SHP77 treated with DMSO at 0.1 percent for 48 hours (cell line): ENCODE measurements at places on chromosomes 5 and 9.

DNA sequence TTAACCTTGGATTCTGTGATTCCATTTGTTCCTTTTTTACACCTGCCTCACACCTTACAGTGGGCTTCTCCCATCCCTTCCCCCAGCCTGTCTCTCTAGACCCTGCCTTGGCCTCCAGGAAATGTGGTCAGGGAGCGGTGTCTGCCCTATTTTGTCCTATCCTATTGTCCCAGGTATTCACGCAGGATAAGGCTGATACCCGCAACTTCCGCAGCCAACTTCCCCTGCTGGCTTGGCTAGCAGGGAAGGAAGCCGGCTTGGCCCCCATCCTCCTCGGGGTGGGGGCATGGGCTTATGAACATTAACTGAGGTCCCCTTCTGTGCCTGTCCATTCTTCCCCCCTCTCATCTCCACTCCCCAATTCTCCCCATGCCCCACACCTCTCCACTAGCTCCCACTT, 3.5 kb downstream of the CSF1R start:
- DNase-seq: no peak

DNA sequence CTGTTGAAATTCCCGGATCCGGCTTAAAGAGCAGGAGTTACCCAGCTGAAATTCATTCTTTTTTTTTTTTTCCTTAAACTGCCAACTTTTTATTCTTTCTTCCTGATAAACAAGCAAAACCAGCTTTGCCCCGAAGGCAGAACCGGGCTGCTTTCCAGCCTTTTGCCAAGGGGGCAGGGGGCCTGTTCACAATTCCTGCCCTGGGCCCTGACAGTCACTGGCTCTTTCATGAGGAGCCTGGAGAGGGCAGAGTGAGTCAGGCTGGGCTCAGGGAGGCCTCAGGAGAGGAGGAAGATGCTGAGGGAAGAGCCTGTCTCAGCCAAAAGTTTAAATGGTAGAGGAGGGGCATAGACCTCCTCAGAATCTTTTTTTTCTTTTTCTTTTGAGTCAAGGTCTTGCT, 4.8 kb downstream of the GLIPR2 start:
- DNase-seq: no peak

GRCh38 chr9:105205787-105206495, 38.5 kb upstream of the SLC44A1 start:
- DNase-seq: no peak

DNA sequence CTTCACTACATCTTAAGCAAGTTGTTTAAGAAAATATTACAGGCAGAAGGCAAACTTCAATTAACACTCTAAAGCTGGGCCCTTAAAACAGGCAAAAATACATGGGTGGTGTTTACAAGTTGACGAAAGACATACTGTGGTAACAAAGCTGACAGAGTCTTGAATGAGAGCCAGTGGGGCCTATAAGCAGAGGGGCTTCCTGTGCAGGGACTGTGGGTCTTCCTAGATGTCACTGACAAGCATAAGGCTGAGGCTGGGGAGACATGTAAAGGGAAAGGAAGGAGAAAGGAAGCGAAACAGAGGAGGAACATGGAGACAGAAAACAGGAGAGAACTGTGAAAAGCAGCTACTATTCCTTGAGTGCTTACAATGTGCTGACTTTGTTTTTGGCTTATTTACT, 308.0 kb upstream of the RPS23 start:
- DNase-seq: no peak

DNA sequence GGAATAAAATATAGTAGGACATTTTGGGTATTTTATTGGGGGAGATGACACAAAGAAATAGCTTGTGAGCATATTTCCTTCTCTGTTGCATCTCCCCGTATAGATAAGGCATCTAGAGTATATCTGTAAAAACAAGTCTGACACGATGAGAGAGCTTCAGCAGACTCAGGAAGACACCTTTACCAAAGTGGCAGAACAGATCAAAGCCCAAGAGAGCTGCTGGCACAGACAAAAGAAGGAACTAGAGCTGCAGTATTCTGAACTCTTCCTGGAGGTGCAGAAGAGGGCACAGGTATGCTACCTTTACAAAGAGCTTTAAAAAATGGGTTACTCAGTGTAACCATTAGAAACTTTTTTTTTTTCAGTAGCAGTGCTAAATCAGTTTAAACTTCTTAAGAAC, 176.7 kb downstream of the CCDC171 start:
- no peak for DNase-seq

GRCh38 chr5:78008356-78008967, 232.3 kb upstream of the TBCA start:
- DNase-seq: peak; percentile 27

DNA sequence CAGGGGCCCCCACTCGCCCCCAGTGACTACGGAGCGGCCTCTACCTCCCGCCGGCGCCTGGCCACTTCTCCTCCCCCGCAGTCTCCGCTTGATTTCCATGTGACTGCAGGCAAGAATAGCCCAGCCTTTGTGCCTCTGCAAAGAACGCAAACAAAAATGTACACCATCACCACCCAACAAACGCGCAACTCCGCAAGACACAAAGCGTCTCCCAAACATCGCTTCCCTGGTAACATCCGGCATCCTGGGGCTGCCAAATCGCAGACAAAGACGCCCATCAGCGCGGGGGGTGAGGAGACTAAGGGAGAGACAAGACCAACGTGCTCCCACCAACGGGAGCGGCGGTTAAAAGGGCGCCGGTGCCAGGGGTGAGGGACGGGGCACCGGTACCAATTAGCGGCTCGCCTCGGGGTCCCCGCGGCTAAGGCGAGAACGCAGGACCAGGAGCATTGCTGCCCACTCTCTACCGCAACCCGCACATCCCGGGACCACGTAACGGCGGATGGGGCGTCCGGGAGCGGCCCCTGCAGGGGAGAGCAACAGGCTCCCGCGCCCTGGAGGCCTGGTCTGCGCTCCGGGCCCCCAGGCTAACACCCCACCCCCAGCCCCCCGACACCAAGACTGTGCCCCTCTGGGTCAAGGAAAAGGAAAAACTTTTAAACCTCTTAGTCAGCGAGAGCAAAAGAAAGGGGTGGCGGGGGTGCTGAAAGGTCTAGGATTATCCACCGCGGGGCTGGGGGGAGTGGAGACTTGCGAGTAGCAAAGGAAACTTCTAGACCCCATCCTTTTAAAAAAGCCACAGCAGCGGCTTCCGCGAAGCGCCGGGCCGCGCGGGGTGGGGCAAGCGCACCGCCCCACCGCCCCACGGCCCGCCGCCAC, 885 bp downstream of the MPDZ start:
- DNase-seq: peak; percentile 43

DNA sequence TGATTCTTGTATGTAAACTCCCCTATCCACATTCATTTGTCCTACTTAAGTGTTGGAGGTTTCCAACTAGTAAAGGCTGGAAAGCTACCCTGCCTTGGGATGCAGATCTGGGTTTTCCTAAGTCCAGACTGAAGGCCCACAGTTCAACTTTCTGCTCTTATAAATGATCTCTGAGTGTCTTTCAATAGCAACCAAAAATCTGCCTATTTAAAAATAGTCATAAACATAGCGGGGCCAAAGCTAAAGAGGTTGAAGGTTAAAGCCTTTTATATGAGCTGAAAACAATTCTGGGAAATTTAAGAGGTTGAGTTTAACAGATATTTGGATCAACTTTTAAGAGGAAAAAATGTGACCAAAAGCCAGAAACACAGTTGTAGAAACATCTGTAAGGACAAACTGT, 87.2 kb downstream of the NTRK2 start:
- no peak for DNase-seq

- no peak for DNase-seq
Measured at GRCh38 chr5:67154556-67155206, 41.9 kb downstream of the CD180 start.

DNA sequence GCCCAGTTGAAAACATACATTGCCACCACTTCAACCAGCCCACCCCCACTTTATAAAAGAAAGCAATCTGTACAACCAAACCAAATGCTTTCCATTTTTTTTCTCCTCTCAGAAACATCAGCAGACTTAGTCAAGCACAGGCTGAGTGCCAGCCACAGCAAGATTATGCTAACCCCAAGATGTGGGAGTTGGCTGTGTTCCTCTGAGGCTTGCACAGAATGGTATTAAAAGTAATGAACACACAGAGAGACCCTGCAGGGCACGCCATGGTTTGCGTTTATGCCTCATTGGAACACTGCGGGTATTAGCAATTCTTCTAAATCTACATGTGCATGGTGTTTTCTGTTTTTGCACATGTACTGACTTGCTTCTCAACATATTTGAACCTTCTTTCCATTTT, 419.9 kb upstream of the GRAMD2B start:
- no peak for DNase-seq

DNA sequence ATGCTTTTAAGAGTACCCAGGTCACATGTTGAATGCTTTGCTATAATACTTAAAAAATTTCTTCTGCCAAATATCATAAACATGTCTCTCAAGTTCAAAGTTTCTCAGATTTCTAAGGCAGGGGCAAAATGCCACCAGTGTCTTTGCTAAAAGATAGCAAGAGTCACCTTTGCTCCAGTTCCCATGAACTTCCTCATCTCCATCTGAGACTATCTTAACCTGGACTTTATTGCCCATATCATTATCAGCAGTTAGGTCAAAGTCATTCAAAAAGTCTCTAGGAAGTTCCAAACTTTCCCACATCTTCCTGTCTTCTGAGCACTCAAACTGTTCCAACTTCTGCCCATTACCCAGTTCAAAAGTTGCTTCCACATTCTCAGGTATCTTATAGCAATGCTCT, 307.6 kb upstream of the TNC start:
- DNase-seq: no peak
